Stimulated activated CD8-positive, alpha-beta memory T cell treated with anti-CD3 and anti-CD28 coated beads, Interleukin-15, amount 100 ng/mL, for 24 hours (primary cell): ENCODE measurements at places on chromosomes 16 and 17.

DNA sequence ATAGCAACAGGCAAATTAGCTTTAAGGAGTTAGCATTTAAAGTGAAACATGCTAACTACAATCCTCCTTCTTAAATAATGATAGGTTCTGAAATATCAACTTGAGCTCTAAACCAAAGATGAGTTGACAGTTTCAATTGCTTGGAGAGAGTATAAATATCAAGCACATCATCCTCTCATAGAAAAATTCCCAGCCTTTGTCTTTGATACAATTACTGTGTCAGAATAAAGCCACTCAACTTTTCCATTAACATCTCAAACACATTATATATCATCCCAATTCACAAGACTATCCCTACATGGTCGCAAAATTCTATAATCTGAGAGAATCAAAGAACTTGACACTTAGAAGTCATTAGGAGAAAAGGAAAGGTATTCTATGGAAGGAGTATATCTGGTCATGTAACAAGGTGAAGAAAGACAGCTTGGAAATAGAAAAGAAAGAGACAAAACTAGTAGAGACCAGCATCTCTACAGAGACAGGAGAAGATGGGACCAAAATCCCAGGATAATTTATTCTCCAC lies 189.8 kb downstream of the CEP112 start:
- no peak for DNase-seq

DNA sequence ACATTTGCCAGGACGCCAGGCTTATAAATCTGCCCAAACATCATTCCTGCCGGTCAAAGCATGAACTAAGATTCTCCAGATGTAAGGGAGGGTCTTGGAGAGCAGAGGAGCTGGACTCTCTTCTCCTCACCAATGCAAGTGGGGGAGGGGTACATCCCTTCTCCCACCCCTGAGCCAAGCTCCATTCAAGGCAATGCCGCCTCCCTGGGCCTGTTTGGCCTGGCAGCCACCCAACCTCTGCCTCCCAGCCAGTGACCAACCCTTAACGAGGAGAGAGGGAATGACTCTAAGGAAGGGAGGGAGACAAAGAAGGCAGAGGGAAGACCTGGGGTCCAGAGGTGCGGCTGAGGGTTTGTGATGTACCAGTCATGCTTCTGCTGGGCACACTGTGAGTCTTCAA lies 13.8 kb downstream of the C17orf50 start:
- DNase-seq, result no peak

DNA sequence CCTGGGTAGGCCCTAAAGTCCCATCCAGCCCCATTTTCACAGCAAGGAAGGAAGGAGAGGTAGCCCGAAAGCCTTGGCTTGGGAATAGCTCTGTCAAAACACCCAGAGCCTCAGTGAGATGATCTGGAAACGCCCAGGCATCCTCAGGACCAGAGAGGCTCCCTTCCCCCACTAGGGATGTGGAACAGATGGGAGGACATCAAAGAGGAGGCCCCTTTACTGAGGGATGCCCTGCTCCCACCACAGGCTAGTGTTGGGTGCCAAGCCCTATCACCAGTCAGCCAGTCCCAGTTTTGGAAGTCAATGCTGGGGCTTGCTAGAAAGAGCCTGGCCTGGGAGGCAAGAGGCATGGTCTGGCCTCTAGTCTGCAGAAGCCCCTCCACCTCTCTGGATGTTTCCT lies 4.7 kb downstream of the TPPP3 start:
- no peak for DNase-seq

DNA sequence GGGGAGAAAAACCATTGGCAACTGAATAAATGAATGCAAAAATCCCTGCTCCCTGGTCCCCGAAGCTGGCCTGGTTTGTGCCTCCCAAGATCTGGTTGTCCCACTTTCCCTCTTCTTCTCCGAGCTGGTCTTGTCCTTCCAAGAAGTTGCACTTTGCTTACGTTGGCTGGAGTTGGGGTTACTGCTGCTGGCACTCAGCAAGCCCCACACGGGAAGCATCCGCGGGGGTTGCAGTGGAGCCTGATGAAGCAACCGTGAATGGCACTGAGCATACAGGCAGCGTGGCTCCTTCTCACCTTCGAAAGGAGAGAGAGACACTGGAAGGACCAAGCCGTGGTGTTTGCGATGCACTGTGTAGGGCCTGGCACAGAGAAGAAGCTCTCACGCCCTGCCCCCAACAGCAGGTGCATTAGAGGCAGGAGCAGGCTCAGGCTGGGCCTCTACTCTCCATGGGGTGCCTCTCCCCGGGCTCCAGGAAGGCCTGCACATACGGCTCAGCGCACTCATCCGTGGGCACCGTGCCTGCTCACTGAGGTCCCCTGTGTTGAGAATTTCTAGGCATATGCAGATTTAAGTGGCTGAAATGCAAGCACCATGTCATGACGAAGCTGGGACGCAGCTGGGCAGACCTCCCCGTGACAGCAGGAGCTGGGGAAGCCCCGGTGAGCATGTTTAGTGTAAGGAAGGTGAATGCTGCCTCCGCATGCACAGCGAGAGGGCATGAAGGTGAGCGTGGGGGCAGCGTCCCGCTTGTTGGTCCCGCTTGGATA lies 12.1 kb downstream of the CA5A start:
- no peak for DNase-seq

DNA sequence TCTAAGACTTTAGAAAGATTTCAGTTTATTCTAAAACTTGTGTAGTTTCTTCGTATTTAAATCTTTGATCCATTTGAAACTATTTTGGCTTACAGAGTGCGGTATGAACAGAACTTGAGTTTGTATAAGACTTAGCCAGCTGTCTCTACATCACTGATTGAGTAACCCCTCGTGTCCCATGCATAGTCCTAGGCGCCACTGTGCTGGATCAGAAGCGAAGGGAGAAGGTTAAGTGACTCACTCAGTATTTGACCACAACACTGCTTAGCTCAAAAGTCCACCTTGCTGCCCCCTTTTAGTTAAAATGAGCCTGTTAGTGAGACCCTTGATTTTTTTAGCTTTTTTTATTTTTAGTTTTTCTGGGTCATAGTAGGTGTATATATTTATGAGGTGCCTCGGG lies 28.4 kb downstream of the CD300LB start:
- DNase-seq, result no peak
